ENCODE measurements at places on chromosomes 4 and X. TPM values are rescaled to one million over a fixed set of nuclear protein-coding genes. Genes with fewer than 3 reads are reported as not detected.

GRCh38 chr4:92760433-92760832 lies 456.7 kb downstream of the GRID2 start:
- no peak for DNase-seq

GRCh38 chrX:75067931-75068330 lies 88.2 kb downstream of the ABCB7 start:
- DNase-seq: no peak

GRCh38 chr4:148376151-148376550 lies 66.1 kb downstream of the NR3C2 start:
- no peak for DNase-seq

GRCh38 chr4:8886612-8887406 lies 15.2 kb upstream of the HMX1 start:
- no peak for DNase-seq

RPGR gene
- 15.6 TPM for total RNA-seq

- no peak for DNase-seq
Measured at GRCh38 chr4:81519856-81520255, 48.1 kb upstream of the RASGEF1B start.

- DNase-seq: no peak
Measured at GRCh38 chrX:10107483-10107882, 49.3 kb upstream of the CLCN4 start.

Data from gastrocnemius medialis (tissue), 4 donors.